Pancreas (tissue), 10 donors: ENCODE measurements at places on chromosomes 7 and 10.

GRCh38 chr10:133139551-133140065 lies 20.4 kb upstream of the KNDC1 start:
- no peak for DNase-seq

DNA sequence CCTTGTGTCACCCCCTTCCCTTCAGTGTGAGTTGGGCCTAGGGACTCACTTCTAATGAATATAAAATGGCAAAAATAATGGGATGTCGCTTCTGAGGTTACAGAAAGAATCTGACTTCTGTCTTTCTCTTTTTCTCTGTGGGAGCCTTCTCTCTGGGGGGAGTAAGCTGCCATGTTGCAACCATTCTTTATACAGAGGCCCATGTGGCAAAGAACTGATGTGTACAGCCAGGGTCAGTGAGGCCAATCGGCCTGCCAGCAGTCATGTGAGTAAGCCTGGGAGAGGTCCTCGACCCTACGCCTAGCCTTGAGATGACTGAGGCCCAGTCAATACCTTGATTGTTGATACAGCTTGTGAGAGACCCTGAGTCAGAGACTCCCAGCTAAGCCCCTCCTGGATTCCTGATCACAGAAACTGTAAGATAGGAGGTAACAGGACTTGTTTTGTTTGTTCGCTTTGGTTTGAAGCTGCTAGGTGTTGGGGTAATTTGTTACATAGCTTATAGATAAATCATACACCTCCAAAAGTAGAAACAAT lies 1.7 kb downstream of the TCAF1 start:
- DNase-seq: no peak

GRCh38 chr10:67815571-67816059 lies 22.4 kb downstream of the DNAJC12 start:
- DNase-seq: no peak

GRCh38 chr7:151426441-151426903 lies 13.5 kb downstream of the CRYGN start:
- no peak for DNase-seq

DNA sequence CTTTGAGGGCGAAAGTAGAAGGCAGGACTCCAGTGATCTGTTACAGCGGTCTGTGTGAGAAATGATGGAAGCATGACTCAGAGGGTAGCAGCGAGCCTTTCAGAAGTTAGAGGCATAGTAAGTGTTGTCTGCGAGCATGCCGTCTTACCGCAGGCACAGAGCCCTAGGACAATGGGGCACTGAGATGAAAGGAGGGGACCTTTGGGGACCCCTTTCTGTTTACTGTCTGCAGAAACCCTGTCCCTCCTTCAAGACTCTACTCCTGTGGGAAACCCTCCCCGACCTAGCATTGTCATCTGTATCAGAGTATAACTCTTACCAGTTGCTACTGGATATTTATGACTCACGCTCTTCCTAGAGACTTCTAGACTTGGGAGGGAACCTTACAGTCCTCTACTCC lies 87.2 kb upstream of the AGK start:
- no peak for DNase-seq

DNA sequence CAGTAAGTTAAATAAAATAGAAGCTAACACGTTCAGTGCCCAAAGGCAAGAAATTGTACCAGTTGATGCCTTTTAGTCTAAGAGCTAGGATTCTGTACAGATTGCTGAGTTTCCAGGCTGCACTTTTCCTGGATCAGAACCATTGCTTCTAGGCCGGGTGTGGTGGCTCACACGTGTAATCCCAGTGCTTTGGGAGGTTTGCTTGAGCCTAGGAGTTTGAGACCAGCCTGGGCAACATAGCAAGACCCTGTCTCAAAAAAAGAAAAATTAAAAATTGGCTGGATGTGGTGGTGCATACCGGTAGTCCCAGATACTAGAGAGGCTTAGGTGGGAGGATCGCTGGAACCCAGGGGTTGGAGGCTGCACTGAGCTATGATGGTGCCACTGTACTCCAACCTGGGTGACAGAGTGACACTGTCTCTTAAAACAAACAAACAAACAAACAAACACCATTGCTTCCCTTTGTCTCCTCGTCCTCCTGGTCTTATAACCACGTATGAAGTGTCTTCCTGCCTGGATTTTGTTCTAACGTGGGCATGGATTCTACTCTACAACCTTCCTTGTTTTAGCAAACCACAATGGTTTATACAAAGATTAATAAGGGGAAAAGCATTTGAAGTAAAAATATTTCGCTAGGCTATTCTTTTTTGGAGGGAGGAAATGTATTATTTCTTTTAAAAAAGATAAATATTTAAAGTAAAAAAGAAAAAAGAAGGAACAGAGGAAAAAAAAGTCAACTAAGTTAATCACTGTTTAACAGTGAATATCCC lies 9.7 kb upstream of the CCNY start:
- no peak for DNase-seq

GRCh38 chr10:32271617-32272016 lies 75.3 kb downstream of the EPC1 start:
- no peak for DNase-seq

DNA sequence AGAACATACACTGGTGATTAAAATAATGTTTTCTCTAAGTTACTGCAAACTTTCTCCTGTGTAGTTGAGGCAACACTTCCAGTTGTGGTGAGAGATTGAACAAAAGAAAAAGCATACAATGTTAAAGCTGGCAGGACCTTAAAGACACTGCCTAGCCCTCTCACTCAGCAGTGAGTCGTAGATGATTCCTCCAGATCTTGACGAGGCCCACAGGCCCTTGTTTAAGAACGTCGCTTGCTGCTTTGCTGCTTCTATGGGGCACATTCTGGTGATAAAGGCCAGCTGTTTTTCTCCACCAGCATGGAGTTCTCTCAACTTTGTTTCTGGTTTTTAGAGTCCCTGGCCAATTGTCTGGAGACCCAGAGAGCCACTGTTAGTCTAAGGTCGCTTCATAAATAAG lies 2.8 kb upstream of the DENND11 start:
- DNase-seq: no peak
